ENCODE measurements at places on chromosomes 7 and 10.
A peak's percentile ranks its signal among the peaks of the same experiment; 100 is the strongest.

GRCh38 chr7:108066486-108066885, 63.5 kb upstream of the LAMB1 start:
- no peak for DNase-seq

DNA sequence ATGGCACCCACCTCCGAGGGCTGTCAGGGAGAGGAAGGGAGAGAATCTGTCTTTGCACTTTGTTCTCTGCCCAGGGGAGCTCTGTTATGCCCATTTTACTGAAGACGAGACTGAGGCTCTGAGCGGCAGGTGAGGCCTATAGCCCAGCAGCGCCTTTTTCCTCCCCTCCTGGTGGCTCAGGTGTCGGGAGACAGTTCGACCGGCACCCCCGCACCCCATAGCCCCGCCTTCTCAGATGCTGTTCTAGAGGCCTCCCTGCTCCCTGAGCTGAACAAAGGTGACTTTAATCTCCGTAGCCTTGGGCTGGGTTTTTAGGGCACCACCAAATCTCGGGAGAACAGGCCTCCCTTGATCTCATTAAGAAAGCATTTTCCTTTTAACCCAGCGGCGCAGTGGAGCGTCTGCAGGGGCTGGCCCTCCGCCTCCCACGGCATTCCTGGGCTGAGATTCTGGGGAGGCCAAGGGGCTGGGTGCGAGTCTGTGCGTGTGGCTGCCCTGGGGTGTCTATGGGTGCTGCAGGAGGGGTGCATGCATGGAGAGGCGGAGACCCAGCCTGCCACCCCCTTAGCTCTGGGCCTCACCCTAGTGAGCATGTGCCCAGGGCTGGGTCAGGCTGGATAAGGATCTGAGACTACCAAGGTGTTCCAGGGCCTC, 3.3 kb downstream of the LFNG start:
- no peak for DNase-seq

DNA sequence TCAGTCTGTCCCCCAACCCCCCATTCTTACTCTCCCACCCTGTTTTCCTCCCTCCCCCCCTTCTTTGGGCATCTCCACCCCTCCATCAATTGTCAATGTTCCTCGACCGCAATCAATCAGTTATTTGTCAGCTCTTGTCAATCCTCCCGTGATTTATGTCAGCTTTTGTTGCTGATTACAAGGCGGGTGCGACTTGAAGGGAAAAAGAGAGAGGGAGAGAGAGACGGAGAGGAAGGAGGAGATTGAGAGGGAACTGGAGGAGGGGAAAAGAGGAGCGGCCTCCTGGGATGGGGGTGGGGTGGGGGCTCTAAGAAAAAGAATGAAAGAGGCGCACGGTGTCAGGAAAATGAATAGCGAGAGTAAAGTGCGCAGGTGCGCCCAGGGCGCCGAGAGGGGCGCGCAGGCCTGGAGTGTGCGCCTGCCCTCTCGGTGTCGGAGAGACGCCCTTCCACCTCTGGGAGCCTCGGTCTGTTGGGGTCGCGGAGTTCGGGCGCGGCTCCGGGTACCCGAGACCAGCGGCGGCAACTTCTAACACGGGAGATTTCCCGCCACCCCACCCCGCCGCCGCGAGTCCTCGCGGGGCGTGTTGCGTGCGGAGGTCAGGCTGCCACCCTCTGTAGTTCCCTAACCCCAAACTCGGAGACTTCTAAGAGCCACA, 1.1 kb upstream of the ZNF503 start:
- DNase-seq = peak; percentile 58

DNA sequence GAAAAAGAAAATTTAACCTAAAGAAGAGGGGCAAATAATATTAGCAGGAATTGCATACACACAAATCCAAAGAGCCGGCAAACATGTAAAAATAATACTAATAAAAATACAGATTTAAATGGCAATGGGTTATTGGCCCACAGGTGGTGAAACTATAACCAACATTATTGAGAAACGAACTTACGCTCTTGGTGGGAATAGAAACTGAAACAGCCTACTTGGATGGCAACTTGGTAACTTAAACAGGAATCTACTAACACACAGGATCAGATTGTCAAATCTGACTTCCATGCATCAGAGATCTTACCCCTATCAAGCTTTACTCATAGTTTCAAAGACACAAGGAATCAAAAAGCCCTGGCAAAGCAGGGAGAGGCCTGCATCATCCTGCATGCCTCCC, 66.5 kb downstream of the ANLN start:
- no peak for DNase-seq

DNA sequence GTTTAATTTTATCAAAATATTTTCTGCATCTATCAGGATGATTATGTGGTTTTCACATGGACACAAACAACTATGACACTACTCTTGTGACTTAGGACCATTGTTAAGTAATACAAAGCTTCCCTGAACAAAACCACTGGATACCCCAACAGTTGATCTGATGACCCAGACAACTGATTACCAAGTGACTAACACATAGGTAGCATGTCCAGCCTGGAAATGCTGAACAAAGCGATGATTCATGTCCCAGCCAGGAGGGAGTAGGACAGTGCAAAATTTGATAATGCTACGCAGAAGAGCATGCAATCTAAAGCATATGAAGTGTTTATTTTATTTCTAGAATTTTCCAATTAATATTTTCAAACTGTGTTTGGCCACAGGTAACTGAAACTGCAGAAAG, 8.9 kb upstream of the PNLIP start:
- DNase-seq = no peak

- no peak for DNase-seq
Observed at GRCh38 chr10:18233775-18234174, 93.6 kb downstream of the CACNB2 start.

DNA sequence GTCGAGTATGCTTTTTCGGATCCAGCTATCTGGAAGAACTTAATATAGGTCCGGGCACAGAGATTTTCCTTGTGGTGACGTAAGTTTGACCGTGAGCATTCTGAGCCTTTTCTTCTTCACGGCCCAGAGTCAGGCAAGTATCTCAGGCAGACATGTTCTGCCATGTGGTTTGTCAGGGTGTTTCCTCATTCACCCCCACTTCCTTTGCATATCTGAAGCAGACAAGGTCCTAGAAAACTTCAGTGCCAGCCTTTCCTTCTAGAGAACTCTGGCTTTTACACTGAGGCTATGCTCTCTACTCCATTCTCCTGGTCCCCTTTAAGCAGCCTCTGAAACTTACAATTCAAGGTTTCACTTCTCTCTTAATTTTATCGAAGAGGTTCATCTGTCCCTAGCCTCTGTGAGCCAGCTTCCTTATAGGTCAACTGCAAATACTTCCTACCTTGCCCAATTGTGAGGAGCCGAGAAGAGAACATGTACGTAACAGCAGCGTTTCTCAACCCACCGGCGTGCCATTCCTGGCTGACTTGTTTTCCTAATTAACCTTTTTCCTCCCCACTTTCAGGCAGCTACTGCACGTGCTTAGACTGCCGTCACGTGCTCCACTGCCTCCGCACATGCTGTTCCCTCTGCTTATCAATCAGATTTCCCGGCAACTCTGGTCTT, 47.3 kb downstream of the CDCA7L start:
- no peak for DNase-seq

DNA sequence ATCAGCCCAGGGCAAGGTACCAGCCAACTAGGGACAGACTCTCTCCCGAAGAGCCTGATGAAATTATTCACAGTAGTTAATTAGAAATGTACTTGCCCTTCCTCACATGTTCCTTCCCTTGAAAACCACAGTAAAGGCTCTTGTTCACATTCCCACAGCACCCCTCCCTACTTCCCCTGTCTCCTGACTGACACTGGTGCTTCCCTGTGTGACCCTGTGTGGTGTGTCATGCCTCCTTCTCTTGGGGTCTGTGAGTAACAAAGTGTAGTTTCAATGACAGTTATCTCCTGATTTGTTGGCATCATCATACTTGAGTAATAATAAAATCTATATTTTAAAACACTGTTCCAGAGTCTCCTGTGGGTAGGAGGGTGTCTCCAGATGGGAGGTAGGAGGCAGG, 209.7 kb downstream of the ABCA13 start:
- no peak for DNase-seq

DNA sequence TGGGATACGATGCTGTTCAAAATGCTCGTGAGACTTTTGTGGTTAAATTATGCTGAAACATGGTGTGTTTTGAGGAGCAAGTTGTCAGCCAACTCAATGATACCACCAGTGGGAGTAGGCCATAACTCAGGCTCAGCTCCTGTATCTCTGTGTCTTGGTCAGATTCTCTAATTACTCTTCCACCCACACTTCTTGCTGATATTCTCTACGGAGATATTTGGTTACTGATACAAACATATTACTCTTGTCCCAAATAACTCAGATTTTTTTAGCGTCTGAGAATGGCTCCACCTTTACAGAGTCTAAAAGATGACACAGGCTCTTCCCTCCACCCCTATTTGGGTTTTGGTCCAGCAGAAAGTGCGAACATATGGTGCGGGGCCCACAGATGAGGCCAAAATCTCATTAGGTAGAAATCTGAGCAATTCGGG, 168.9 kb downstream of the PKD1L1 start:
- no peak for DNase-seq

DNA sequence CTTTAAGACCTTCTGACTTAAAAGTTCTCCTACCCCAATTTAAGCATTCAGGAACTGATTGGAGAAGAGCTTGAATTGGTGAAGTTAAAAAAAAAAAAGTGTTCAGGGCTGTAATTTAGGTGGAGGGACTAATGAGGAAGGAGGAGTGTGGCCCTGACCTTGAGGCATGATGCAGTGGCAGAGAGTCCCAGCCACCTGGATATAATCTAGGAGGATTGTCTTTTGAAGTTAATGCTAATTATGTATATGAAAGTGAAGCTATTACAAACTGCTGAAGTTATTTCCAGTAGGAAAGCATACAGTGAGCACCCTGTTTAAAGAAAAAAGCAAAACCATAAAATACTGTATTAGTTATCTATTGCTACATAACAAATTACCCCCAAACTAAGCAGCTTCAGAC, 31.5 kb downstream of the ADD3 start:
- no peak for DNase-seq

DNA sequence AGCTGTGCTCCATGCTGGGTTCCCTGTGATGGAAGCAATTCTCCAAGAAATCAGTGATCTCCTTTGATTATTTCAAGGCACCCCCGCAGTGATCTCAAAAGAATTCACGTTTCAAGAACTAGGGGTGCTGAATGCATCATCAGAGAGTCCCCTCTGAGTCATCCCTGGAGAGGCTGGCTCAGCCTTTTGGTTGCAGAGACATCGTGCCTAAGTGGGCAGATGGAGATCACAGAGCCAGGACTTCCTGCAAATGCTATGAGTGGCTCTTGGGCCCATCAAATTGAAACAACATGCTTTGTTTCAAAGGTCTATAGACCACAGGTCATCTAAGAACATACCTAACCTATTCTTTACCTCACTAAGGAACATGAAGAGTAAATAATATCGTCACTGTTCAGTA, 41.5 kb upstream of the PLEKHA1 start:
- DNase-seq = no peak

DNA sequence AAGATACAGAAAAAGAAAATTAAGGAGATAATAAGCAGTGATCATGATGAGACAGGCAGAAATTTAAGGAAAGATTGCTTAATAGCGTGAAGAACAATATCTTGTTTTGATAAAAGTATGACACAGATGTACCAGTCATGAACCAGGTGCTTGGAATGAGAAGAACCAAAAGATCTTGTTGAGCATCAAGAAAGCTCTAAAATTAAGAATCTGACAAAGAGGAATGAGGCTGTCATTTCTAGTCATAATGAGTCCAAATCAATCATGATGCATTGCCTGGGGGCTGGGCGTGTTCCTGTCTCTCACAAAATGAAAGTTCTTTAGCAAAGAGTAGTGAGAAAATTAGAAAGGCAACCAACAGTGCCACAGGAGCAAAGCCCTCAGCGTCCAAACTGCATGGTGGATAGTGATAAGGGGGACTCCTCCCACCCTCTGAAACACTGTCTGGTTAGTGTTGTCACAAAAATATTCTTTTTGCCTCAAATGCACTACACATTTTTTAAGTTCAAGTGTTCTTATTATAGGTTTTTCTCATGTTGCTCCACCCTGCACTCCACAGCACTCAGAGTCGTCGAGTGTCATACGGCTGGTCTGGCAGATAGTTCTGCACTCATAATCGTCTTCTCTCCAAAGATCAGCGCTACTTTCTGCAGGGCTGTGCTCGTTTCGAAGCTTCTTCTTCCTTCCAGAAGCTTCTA, 439.6 kb downstream of the TNS3 start:
- DNase-seq = no peak

DNA sequence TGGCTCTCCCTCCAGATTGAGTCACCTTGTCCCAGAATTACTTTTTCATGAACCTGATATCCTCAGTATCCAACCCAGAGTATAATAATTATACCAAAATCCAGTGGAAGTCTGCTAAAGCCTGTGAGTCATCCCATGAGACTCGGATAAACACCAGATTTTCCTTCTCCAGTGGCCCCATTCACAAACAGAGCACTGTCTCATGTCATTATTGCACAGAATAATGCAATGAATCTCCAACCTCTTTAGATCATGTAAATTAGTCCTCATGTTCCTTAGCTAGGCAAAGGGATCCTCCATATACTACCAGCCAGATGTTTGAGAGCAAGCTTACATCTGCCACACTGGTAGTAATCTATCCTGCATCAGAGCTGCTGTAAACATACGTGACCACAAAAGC, 89.0 kb downstream of the AMPH start:
- DNase-seq = no peak

DNA sequence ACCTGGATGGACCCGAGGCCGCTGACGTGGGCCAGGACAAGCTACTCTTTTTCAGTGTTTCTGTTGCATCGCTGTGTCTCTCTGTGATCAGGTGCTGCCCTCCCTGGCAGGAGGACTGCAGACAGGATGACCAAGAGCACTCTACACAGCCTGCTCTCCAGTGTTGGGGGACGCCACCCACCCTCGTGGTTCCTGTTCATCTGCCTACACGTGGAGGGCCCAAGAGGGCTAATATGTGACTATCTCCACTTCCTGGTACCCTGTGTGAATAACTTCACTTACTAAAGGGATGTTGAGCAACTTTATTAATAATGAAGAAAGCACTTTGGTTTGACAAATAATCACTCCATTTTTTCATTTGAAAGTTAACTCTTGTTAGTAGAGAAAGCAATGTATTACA, 101.3 kb downstream of the EGFR start:
- DNase-seq = no peak

DNA sequence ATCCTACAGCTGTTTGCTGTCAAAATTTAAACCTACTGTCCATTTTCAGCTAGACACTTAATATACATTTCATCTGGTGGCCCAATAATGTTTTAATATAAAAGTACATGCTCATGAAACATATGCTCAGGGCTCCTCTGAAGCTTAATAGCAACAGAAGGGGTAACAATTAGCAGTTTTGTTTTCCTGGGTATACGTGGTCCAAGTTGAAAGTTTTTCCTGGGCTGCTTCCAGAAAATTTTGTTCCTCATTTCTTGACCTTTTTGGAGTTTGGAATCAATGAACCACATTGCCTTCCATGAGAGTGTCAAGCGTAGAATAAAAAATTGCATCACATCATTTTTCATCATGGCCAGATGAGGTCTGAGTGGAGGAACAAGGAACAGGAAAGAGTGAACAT, 537.3 kb upstream of the MGMT start:
- DNase-seq = no peak

DNA sequence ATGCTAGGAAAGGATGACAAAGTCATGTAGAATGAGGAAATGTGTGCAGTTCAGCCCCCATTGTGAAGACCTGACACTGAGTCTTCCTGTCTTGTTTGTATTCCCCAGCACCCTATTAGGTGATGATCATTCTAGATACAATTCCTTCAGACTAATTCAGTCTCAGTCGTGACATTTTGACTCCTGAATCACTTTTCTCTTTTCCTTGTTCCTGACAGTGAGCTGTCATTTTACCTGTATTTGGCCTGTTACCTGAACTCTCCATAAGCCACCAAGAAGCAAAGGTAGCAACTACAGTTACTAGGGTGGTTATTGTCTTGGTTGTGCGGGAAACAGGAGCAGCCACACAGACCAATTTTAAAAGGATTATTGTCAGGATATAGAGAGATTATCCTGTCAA, 111.4 kb upstream of the TAC1 start:
- DNase-seq = no peak

Data from 8988T (cell line).